ENCODE measurements at places on chromosomes 6 and 20.

DNA sequence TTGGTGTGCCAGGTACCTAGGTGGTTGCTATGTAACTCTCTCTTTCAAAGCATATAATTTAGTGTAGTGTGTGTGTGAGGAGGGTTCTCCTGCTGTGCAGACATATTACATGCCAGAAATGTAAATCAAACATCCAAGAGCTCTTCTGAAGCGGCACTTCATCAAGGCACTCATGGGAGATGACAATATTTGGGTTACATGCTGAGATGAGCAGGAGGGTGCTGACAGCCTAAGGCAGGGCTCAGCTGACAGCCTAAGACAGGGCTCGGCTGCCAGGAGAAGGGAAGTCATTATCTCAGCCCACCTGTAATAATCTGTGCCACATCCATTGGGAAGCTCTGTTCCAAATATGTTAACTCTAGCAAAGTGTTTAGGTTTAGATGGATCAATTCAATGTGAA lies 39.1 kb downstream of the ADGRF5 start:
- DNase-seq: no peak

GRCh38 chr20:11499101-11499634 lies 418.5 kb upstream of the BTBD3 start:
- no peak for DNase-seq

DNA sequence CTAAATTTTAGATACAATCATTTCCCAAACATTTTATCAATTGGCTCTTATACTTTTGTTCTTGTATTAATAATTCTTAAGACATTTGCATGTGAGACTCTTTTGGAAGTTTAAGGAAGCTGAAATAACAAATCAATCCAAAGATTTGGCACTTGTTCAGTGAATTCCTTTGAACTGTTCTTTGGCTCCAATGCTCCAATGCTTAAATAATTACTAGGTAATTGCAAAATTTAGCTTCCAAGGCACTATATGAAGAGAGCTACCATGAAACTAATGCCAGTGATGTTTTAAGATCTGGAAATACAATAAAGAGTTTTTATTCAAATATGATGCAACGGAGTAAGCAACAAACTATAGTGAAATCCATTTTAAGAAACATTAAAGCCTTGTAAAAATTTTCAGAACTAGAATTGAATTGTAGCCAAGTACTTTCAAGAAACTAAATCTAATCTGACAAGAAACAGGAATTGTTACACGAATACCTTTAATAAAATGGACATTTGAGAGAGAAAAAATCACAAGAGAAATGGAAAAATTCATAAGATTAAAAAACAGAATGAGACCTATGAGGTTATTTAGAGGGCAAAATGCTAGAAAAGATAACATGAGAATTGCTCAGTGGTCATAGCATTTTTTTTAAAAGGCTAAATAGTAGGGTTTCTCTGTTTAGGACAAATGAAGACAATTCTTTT lies 43.6 kb upstream of the SMLR1 start:
- DNase-seq: no peak

GRCh38 chr20:49976542-49976941 lies 6.2 kb upstream of the SNAI1 start:
- no peak for DNase-seq

DNA sequence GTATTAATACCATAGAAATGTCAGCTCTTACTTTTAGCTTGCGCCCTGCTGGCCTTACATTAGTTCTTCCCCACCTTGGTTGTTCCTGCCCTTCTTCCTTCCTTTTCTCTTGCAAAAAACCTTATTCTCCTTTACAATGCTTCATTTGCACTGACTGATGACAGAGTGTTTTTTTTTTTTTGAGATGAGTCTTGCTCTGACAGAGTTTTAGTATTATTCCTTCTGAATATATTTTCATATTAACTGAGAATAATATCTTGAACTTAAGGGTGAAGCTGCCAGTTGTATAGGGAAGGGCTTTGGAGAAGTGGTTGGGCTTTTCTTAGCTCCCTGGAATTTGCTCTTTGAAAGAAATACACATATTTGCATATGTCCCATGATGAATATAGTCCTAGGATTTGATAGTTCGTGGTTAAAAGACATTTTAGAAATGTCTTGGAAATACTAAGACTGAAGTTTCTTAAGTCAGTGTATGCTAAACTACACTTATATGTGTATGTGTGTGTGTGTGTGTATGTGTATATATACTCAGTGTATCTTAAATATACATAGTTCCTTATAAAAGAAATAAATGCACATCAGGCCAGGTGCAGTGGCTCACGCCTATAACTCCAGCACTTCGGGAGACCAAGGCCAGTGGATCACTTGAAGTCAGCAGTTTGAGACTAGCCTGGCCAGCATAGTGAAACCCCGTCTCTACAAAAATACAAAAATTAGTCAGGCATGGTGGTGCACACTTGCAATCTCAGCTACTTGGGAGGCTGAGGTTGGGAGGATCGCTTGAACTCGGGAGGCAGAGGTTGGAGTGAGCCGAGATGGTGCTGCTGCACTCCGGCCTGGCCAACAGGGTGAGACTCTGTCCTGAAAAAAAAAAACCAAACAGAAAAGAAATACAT lies 216.1 kb upstream of the MYLIP start:
- DNase-seq: no peak

GRCh38 chr20:46226602-46227001 lies 81.7 kb downstream of the CDH22 start:
- no peak for DNase-seq

- no peak for DNase-seq
Measured at GRCh38 chr6:30891816-30892538, 7.7 kb downstream of the DDR1 start.

DNA sequence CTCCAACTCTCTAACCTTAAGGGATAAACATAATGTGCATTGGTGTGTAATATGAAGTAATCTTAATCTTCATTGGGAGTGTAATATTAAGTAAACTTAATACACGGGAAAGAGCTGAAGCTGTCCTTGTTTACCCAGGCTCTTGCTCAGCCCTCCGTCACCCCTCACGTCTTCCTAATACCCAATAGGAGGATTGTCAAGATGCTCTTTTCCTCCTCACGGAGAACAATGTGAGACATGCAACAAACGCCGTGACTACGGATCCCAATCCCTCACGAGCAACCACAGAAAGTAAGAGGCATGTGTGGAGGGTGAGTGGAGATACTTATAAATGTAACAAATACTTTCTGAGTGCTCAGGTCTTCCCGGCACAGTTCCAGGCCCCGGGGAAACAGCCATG lies 11.0 kb downstream of the KIF16B start:
- DNase-seq: no peak

GRCh38 chr6:21159465-21159864 lies 434.1 kb upstream of the SOX4 start:
- DNase-seq: no peak

GRCh38 chr6:21147995-21148394 lies 445.6 kb upstream of the SOX4 start:
- no peak for DNase-seq

GRCh38 chr20:745683-746301 lies 22.5 kb downstream of the SLC52A3 start:
- no peak for DNase-seq

- DNase-seq: no peak
Measured at GRCh38 chr6:164114651-164115050, 700.1 kb downstream of the QKI start.

DNA sequence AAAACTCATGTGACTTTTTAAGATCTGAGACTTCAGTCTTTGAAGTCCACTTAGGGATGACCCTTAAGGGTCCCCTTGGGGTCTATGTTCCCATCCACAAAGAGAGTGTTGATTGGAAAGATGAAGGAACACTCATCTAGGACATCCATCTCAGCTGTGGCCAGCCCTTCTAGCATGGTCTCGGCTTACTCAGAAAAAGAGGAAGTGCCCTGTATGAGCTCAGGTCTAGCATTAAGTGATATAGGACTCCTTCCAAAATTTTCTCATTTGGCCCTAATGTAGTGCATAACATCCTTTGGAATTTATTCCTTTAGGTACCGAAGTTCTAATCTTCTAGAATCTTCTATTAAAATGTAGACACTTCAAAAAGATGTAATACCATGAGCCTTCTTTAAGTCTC lies 77.4 kb downstream of the NDUFAF5 start:
- DNase-seq: no peak

- DNase-seq: no peak
Measured at GRCh38 chr6:134307870-134308269, 10.0 kb downstream of the SGK1 start.

DNA sequence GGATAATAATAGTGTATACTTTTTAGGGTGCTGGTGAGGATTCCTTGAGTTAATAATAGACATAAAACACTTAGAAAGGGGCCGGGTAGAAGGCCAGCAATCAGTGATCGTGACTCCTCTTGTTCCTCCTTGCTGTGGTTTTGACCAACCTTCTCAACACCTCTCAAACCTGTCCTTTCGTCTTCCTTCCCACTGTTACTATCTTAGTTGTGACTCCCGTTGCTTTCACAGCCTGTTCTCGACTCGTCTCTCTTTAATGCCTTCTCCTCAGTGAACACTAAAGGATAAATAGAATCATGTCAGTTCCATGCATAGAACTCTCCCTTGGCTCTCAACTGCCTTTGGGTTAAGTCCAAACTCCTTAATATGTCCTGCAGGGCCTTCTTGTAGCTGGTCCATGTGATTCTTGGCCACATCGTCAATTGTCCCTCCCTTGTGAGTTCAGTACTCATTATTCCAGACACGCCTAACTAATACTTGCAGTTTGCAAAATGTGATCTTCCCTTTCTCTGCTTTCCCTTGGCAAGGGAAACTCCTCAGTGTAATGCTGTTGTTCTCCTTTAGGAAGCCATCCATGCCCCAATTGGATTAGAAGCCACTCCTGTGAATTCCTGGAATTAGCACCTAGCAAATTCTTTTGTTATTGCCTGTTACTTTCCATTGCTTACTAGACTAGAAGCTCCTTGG lies 164.9 kb downstream of the UTRN start:
- no peak for DNase-seq

- no peak for DNase-seq
Measured at GRCh38 chr6:156634951-156635371, 142.2 kb upstream of the ARID1B start.

GRCh38 chr6:63635215-63635587 lies 401 bp upstream of the PHF3 start:
- DNase-seq: no peak

- DNase-seq: no peak
Measured at GRCh38 chr20:43954704-43955061, 40.0 kb downstream of the TOX2 start.

DNA sequence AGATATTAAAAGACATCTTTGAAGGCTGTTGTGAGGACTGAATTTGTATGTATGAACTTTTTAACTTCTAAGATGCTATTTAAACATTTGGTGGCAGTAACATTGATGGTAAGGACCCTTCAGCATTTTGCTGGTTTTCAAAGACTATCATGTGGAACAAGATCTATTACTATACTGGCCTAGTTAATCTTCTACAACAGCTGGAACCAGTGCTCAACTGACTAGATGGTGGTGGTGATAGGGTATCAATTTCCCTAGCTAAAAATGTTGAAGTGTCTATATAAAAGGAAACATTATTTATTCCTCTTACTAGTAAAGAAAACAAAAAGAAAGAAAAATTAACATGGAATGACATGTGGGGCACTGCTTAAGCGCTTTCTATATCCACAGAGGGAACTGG lies 195.7 kb downstream of the TASP1 start:
- no peak for DNase-seq

- DNase-seq: no peak
Measured at GRCh38 chr20:45345104-45345936, 2.9 kb downstream of the SDC4 start.

DNA sequence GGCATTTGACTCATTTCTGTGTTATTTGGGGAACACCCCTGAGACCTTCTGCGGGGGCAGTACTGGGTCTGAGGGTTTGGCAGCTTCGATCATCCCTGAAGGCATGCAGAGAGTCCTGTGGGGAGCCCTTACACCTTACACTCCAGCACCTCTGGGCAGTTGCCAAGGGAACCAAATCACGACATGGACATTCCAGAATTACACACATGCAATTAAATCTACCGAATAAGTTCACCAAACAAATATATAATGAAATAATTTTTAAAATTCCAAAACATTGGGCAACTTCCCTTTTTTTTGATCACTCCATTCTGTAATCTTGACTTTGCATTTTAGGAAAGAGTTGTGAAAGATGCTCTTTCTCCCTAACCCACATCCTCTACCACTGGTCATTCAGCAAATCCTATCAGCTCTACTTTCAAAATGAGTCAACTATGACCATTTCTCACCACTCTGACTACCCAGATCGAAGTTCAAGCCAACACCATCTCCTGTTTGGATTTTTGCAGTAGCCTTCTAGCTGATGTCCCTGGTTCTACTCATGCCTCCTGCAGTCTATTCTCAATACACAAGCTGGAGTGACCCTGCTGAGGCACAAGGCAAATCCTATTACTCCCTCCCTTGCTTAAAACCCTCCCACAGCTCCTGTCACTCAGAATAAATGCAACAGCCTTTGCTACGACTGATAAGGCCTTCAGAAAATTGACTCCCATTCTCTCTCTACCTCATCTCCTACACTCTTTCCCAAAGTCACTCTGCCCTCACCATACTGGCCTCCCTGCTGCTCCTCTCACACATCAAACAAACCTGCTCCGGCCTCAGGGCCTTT lies 533.3 kb downstream of the HACE1 start:
- DNase-seq: no peak

DNA sequence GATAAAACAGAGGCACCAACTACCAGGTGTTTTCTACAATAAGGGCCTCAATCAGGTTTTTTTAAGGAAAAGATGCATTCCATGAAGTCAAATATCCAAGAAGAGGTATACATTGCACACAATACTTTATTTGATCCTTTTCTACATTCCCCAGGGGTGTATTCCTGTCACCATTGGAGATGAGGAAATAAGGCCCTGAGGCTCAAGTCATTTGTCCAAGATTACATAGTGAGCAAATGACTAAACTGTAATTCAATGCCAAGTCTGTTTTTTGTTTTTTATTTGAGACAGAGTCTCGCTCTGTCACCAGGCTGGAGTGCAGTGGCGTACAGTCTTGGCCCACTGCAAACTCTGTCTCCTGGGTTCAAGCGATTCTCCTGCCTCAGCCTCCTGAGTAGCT lies 69.2 kb upstream of the CDYL start:
- no peak for DNase-seq

All from effector CD4-positive, alpha-beta T cell (primary cell).